H7 (cell line): ENCODE measurements at places on chromosomes 5 and 9.

DNA sequence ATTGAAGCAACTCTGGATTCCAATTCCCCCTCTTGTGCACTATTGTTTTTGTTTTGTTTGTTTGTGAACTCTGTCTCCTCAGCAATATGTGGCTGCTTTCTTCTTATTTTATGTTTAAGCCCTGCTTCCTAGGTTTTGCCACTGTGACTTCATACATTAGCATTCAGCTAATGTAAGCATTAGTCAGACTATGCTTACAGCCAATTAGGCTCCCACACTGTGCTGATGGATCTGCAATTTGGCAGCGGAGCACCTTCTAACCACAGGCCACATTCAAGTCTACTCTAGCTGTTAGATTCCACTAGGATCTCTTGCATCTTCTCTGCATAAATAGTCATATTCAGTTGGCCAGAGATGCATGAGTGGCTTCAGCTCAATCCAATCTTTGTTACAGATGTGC is 9.6 kb upstream of the BICD2 start:
- DNase-seq, result no peak

- DNase-seq, result peak; percentile 1
Measured at GRCh38 chr5:125719681-125720347, 703.4 kb upstream of the GRAMD2B start.

DNA sequence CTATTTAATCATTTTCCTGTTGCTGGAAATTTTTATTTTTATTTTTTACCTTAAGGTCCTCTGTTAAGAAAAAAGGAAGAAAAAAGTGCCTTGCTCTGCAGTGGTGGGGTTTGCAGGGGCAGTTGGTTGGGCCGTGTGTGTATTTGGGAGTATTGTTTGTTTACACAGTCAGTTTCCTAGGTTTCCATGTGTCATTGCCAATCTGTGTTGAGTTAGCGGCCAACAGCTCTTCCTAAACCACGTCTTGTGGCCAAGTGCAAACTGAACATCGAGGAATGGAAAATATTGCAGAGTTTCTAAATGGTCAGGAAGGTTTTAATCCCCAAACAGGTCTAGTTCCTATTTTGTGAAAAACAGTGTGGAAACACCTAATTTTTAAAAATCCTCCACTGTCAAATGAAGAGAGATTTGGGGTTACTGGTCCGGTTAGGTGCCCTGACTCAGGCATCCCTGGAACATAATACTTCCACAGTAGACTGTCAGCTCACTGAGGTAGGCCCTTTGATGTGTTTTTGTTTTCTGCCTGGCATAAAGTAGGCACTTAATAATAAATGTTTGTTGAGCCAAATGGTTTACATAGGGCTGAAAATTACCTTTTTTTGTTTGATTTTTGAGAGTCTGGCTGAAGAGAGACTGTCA is 37.0 kb downstream of the MAMDC2 start:
- DNase-seq, result no peak

DNA sequence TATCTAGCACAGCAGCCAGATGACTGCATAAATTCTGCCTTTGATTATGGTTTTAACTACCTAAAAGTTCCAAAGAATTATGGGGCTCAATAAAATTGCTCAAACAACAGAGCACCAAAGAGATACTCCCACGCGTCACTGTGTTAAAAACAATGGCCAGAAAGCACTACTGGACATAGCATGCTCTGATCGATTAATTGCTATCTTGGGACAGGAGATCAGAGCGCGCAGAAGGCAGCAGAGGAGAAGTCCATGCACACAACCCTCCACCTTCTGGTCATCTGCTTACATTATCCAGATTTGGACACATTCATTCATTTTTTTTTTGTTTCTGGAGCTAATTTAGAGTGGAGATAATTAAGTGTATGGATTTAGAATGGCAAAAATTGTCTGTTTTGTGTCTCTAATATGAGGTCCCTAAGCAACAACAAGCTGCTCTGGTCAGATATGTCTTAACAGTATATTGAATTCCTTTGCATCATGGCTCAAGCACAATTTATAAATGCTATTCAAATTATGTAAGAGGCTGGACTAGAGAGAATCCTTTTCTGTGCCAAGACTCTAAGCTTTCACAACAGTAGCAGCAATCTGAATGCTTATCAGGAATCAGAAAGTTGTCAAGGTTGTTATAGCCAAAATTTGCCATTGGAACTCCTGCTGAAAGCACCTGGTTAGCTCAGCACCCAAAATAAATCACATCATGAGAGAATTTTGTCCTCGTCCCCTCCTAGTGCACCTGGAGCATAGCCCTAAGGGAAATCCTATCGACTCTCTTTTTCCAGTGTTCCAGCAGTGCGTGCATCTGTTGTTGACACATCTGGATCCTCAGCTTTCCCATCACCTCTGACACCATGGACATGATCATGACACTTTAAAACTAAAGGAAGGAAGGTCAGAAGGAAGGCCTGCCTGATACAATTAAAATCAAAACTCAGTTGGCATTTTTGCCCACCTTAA is 98.6 kb upstream of the HMHB1 start:
- no peak for DNase-seq

DNA sequence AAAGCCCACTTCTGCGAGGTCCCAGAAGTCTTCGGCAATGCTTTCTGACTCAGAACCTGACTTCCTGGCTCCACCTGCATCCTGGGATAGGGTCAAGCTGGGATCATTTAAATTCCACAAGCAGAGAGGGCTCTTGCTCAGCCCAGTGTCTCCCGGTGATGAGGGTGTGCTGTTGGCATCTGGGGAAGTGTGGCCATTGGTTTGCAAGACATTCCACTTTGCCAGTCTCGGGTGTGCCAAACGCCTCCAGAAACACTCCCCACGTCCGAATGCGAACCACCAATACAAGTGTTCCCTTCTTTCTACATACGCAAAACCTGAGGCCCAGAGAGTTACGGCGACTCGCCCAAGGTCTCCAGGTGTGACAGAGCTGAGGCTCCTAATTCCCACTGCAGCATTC is 43.1 kb upstream of the FCN2 start:
- DNase-seq, result no peak

DNA sequence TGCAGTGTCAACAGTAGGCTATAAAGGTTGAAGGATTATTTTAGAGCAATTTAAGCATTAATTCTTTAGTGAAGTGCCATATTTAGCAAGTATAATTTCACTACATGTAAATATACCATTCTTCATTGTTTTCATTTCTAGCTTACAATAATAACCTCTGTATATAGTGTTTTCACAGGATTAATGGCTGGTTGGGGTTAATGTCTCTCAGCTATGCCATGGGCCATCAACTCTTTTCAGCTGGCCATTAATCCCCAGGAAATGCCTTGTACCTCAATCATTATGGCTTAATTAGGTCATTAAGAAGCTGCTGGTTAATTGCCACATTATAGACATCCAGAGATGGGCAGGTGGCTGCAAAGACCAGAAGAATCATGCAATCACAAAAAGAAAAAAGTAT is 715.1 kb downstream of the MAT2B start:
- DNase-seq, result no peak

- DNase-seq, result no peak
Measured at GRCh38 chr9:69495296-69495695, 170.3 kb downstream of the ENTREP1 start.

GRCh38 chr5:60822285-60822556 is 21.8 kb downstream of the ELOVL7 start:
- no peak for DNase-seq

DNA sequence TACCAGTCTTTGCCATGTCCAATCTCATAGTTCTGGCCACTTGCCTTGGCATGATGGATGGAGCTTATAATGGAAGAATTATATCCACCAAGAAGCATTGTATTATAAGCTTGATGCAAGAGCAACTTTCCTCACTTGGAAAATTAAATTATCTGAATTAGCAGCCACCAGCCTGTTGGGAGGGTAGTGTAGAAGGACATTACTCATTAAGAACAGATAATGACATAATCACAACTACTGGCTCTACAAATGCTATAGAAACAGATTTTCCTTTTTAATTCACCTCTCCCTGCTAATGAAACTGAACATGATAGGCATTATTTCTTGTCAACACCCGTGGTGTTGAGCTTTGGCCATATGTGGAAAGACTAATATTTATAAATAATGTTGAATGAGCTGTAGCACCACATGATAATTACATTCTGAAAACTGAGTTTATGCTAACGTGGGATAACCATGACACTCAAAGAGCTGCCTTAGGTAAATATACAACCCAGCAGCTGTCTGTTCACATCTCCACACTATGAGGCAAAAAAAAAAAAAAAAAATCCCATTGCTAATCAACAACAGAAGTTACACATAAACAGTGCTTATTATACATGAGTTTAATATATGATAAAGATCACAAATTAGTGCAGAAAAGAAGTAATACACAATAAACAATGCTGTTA is 48.1 kb upstream of the NR4A3 start:
- no peak for DNase-seq

DNA sequence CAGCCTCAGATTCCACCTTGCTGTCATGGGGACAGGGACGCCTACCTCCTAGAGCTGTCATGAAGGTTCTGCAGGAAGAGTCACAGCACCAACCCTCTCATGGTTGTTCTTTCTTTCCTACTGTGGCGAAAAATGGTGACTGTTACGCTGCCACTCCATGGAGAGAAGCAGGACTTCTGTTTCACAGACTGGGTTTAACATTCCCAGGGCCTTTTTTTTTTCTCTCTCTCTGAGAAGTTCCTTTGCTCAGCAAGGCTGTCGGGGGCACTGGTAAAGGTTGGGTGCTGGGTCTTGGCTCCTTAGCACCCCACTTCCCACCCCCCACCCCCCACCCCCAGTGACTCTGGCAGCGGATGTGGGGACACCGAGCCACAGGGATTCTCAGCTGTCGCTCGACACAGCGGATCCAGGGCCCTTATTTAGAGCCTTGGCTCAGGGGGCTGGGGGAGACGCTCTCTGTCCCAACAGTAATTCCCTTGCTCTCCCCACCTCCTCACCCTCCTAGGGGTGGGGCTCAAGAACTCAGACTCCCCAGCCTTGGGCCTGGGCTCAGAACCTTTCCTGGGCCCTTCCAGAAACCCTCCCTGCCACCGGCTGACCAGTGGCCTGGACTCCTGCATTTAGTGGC is 34.4 kb downstream of the DUSP1 start:
- DNase-seq, result no peak

GRCh38 chr5:177109810-177110209 is 23.1 kb downstream of the FGFR4 start:
- DNase-seq, result no peak

- DNase-seq, result no peak
Measured at GRCh38 chr9:119853126-119853525, 483.9 kb upstream of the BRINP1 start.

DNA sequence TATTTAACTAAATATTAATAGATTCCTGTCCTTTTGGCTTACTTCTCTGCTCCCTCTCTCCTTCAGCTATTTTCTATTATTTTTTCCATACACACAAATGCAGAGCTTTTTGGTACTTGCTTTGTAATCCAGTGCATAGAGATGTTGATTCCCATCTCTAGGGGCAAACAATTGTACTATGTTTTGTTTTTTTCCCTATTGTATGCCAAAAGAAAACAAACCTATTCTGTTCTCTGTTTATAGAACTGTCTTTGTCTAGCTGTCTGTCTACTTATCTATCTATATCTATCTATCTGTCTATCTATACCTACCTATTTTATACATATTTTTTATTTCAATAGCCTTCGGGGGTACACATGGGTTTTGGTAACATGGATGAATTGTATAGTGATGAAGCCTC is 121.6 kb upstream of the LIFR start:
- DNase-seq, result no peak

GRCh38 chr5:13187186-13187585 is 757.3 kb downstream of the DNAH5 start:
- DNase-seq, result no peak
